Renal cortex interstitium (tissue), 15 donors: ENCODE measurements at places on chromosomes 1 and 21. TPM values are rescaled to one million over a fixed set of nuclear protein-coding genes. Genes with fewer than 3 reads are reported as not detected.

RGS5 gene
- polyA plus RNA-seq: 7.3 TPM

AMY1A gene
- polyA plus RNA-seq: not detected

KCNE1 gene
- 0.76 TPM for polyA plus RNA-seq

KCNK1 gene
- polyA plus RNA-seq: 5.9 TPM

FNDC10 gene
- 4.8 TPM for polyA plus RNA-seq

- no peak for DNase-seq
These were observed 988.8 kb upstream of the B3GALT2 start for GRCh38 chr1:194175251-194175650.
